ENCODE measurements at places on chromosomes 3 and 15. TPM values are rescaled to one million over a fixed set of nuclear protein-coding genes. Genes with fewer than 3 reads are reported as not detected.
A peak's percentile ranks its signal among the peaks of the same experiment; 100 is the strongest.

DNA sequence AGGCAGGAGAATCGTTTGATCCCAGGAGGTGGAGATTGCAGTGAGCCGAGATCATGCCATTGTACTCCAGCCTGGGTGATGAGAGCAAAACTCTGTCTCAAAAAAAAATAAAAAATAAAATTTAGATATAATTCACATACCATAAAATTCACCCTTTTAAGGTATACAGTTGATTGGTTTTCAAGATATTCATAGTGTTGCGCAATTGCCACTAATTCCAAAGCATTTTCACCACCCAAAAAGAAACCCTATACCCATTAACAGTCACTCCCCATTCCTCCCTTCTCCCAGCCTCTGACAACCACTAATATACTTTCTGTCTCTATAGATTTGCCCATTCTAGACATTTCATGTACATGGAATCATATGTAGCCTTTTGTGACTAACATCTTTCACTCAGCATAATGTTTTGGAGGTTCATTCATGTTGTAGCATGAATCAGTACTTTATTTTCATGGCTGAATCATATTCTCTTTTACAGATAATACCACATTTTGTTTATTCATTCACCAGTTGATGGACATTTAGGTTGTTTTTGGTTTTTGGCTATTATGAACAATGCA lies 116.7 kb downstream of the RASA2 start:
- H3K27ac ChIP-seq, result no peak overlapping the region
- no peaks in the 10 kb centered on the region for H3K4me1 ChIP-seq
- DNase-seq, result no peak
- no peak overlapping the region for H3K4me3 ChIP-seq
- H3K36me3 ChIP-seq, result no peaks in the 10 kb centered on the region
- H3K27me3 ChIP-seq, result no peaks in the 10 kb centered on the region

DNA sequence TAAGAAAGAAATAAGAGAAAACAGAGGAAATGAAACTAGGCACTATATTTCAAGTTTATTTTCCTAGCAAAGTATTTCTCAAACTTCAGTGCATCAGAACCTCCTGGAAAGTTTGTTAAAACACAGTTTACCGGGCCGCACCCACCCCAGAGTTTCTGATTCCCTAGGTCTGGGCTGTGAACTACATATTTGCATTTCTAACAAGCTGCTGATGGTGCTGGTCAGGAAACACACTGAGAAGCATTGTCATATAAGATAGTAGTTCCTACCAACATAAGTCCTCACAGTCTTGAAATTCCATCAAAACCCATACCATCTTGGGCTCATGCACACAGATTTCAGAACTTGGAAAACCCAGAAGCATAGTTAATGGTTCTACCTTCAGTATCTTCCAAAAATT lies 8.3 kb downstream of the SLC9A9 start:
- peaks cover 22% of the 10 kb centered on the region for H3K4me1 ChIP-seq
- no peak overlapping the region for H3K27ac ChIP-seq

DNA sequence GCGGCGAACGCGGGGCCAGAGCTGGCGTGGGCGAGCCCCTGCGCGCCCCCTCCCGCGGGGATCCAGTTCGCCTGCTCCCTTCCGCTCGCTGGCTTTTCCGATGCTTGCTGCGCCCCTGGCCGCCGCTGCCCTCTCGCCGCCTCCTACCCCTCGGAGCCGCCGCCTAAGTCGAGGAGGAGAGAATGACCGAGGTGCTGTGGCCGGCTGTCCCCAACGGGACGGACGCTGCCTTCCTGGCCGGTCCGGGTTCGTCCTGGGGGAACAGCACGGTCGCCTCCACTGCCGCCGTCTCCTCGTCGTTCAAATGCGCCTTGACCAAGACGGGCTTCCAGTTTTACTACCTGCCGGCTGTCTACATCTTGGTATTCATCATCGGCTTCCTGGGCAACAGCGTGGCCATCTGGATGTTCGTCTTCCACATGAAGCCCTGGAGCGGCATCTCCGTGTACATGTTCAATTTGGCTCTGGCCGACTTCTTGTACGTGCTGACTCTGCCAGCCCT lies 721 bp downstream of the P2RY1 start:
- DNase-seq, result peak; percentile 87
- peak overlapping the region; percentile 81 for H3K27ac ChIP-seq
- peak overlapping the region; percentile 71 for H3K4me3 ChIP-seq

DNA sequence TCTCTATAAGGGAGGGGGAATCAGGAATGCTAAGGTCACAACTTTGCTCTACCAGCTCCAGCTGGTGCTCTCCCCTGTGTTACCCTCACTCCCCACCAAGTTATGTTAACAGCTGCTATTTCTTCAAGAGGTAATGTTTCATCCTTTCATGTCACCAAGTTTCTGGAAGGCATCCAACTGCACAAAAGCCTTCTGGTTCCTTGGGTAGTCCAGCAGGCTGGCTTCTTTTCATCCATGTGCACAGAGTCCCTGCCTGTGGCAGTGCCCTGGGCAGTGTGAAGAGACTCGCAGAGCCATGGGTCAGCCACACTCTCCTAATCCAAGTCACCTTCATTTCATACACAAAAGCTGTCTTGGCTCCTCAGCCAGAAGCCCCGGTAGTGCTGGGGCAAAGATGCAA lies 737.5 kb upstream of the LMCD1 start:
- H3K4me3 ChIP-seq, result no peak overlapping the region
- no peaks in the 10 kb centered on the region for H3K36me3 ChIP-seq
- no peak for DNase-seq
- no peak overlapping the region for H3K27ac ChIP-seq
- no peaks in the 10 kb centered on the region for H3K4me1 ChIP-seq

DNA sequence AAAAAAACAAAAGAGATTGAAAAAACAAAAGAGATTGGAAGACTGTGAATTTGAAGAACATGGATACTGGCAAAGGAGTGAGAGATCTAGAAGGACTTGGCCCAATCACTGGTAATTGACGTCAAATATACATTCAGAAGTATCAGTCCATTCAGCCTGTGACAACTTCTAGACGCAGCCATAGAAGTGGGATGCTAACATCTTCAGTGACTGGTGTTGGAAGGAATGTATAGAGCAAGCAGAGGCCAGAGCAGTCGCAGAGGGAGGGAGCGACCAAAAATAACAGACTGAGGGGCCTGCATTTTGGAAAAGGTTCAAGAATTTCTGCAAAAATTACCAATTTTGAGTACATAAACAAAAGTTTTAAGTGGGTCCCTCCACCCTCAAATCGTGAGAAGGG lies 473.3 kb downstream of the CADM2 start:
- no peaks in the 10 kb centered on the region for H3K4me1 ChIP-seq
- H3K4me3 ChIP-seq, result no peak overlapping the region

DNA sequence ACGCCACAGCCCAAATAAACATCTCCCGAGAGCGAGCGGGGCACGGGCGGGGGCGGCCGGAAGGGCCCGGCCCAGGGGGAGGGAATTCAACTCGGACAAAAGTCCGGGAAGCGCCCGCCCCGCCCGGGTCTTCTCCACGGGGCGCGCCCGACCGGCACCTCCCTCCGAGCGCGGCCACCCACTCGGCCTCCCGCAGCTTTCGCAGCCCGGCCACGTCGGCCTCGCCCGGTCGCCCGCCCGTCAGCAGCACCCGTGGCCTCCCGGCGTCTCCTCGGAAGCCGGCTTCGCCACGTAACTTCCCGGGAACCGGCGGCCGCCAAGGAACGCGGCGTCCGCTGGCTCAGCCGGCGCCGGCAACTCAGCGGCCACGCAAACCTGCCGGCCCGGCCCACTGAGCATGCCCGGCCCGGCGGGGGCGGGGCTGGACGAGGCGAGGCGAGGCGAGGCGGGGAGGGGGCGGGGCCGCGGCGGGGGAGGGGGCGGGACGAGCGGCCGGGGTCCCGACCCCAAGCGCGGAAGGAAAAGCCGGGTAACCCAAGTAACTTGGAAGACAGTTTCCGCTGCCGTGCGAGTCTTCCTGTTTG lies at the start of gene TJP1:
Gene TJP1 (minus strand): TSS at position 369 of the 584 bp plus-strand sequence. CDS start 440 bp downstream, outside the sequence.
- H3K4me3 ChIP-seq, result peak within 1 kb of the TSS; percentile 89
- DNase-seq, result no peak
- peaks cover 30% of the 10 kb centered on the region for H3K4me1 ChIP-seq

DNA sequence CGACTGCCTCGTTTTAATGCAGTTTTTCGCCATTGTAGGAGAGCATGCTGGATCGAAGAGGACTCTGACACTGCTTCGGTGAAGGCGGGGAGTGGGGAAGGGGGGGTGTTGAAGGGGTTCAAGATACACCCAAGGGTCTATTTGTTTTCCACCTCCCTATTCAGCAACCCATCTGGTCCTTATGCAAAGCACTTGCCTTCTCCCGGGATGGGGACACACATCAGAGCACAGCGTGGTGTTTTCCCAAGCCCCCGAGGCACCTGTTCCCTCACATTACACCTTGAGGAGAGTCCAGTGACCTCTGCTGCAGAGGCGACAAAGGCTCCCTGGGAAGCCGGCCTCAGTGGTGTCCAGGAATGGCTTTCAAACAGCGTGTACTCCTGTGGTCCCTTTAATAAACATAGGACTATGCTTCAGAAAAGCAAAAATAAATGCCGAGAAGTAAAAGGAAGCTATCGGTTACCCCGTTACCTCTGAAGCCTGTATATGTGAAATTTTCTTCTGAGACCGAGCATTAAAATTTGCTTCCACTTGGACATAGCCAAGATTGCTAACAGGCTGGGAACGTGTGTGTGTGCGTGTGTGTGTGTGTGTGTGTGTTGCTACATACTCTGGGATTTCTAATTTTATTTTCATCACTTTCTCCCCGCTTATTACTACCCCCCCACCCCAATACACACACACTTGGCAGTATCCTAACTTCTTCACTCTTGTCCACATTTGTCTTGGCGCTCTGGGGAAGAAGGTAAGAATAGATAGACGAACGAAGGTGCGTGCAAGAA lies 53.2 kb downstream of the CCDC54 start:
- no peak for DNase-seq
- no peaks in the 10 kb centered on the region for H3K27me3 ChIP-seq
- peak overlapping the region; percentile 82 for H3K4me3 ChIP-seq
- peaks cover 16% of the 10 kb centered on the region for H3K4me1 ChIP-seq

DNA sequence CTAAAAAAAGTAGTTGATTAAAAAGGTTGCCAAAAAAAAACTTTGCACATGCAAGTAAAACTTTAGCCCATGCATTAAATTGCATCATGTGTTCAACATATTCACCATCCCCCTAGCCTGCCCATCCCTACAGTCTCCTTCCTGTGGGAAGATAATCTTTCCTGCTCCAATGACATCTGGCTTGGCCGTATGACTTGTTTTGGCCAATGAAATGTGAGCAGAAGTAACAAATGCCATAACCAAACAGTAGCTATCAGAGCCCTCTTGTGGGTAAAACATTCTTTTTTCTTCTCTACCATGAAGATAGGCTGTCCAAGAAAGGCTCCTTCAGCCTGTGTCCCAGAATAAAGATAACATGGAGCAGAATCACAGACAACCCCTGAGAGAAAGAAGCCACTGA lies 15.3 kb downstream of the ERC2 start:
- H3K36me3 ChIP-seq, result no peaks in the 10 kb centered on the region
- H3K27ac ChIP-seq, result no peak overlapping the region
- no peak for DNase-seq

DNA sequence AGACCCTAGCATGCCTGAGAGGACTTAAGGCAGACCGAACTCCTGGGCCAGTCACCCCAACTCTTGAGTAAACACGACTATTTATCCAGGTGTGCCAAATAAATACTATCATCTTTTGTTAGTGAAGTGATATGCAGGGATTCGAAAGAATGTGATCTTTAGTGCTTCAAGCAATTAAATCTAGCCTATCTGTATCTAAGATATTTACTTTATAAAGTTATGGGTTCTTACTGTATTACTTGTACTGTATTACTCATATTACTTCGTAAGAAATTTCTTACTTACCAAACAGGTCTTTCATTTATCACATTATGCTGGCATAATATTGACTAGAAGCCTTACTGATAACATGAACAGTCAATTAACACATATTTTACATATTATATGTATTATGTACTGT lies 211.6 kb upstream of the NECTIN3 start:
- DNase-seq, result no peak
- no peak overlapping the region for H3K27ac ChIP-seq
- no peaks in the 10 kb centered on the region for H3K36me3 ChIP-seq
- no peak overlapping the region for H3K4me3 ChIP-seq
- H3K4me1 ChIP-seq, result no peaks in the 10 kb centered on the region
- H3K27me3 ChIP-seq, result no peaks in the 10 kb centered on the region

DNA sequence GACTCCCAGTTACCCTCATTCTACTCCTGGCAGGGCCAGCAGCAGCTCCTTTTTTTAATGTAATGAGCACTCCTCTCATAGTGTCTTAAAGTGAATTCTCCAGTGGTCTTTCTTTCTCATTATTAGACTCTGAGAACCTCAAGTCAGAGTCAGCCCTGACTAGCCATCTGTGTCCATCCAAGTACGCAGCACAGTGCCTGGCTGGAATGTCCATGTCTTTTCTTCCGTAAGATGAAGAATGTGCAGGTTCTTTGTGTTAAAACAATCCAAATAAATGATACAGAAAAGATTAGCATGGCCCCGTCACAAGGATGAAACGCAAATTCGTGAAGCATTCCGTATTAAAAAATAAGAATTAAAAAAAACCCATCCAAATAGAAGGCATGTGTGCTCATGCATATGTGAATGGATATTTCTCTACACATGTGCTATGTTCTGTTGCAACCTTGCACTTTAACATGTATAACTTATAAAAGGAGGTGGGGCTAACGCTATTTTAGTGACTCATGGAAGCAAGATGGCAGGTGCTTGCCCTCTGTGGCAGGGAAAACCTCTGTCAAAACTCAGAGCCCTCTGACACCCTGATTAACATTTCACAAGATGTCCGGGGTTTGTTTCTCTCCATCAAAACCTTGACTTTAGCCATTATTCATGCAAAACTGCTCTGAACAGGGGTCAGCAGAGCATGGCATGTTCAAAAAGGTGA lies 170.7 kb upstream of the TOPAZ1 start:
- H3K36me3 ChIP-seq, result no peaks in the 10 kb centered on the region
- no peak overlapping the region for H3K4me3 ChIP-seq
- DNase-seq, result no peak

GRCh38 chr3:130539005-130539404 lies 22.0 kb downstream of the COL6A6 start:
- H3K27ac ChIP-seq, result no peak overlapping the region
- no peaks in the 10 kb centered on the region for H3K36me3 ChIP-seq
- no peaks in the 10 kb centered on the region for H3K27me3 ChIP-seq
- H3K4me3 ChIP-seq, result no peak overlapping the region

GRCh38 chr3:52783211-52783555 lies 5.8 kb downstream of the ITIH1 start:
- no peak overlapping the region for H3K27ac ChIP-seq
- DNase-seq, result no peak
- no peak overlapping the region for H3K4me3 ChIP-seq
- H3K4me1 ChIP-seq, result peaks cover 11% of the 10 kb centered on the region
- H3K36me3 ChIP-seq, result no peaks in the 10 kb centered on the region

- peaks cover 6% of the 10 kb centered on the region for H3K27me3 ChIP-seq
- no peak overlapping the region for H3K4me3 ChIP-seq
- H3K4me1 ChIP-seq, result peaks cover 10% of the 10 kb centered on the region
- H3K27ac ChIP-seq, result peak overlapping the region; percentile 55
- H3K36me3 ChIP-seq, result no peaks in the 10 kb centered on the region
Measured at GRCh38 chr15:45130291-45131000, 652 bp downstream of the DUOX1 start.

Gene CPB1
- total RNA-seq, result 1.7 TPM

Gene LRRC2
- total RNA-seq, result 2.0 TPM

Gene ITGA11
- 15.5 TPM for total RNA-seq

Gene P3H2
- total RNA-seq, result 41.7 TPM

Gene DLL4
- total RNA-seq, result 20.9 TPM

Gene THOC7
- 54.8 TPM for total RNA-seq

Gene SLC12A1
- not detected for total RNA-seq

Gene GP9
- total RNA-seq, result not detected

Gene TRH
- 1.2 TPM for total RNA-seq
